ENCODE measurements at places on chromosomes 4 and X.

GRCh38 chrX:9627922-9628321, 137.7 kb downstream of the GPR143 start:
- peak; percentile 21 for DNase-seq

- DNase-seq, result no peak
These were observed 27.9 kb downstream of the CCDC149 start for GRCh38 chr4:24884902-24885301.

DNA sequence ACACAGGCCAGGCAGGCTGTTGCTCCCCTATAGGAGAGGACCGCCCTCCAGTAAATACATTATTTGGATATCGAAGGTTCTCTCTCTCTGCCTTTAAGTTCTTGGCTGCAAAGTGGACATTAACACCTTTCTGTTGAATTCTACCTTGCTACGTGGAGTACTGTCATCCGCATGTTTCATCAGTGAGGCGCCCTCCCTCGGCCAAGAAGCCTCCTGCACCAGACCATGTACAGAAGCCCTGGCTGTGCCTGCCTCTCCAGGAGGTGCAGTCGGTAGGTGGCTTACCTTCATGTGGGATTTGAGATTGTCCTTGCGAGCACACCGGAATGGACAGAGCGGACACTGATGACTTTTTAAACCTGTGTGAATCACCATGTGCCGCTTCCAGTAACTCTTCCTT, 46.7 kb downstream of the ZNF827 start:
- no peak for DNase-seq

GRCh38 chr4:102169345-102169744, 175.9 kb downstream of the SLC39A8 start:
- DNase-seq, result no peak

- DNase-seq, result no peak
These were observed 76.3 kb downstream of the EVC2 start for GRCh38 chr4:5632066-5632440.
